ENCODE measurements at places on chromosomes 2 and 18.

DNA sequence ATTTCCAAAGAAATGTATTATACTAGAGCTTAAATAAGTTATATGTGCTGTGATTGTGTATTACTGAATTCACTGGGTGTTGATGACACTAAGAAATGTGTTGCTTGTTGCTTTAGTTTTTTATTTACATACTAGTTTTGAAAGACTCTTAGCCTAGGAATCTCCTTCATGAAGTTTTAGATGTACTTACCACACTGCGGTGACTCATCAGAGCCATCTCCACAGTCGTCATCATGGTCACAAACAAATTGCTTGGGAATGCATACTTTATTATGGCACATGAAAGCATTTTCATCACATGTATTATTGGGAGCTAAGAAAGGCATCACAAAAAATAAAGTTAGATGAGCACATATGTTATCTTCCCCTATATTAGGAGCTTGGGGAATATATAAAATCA lies 1624.2 kb downstream of the LRP1B start:
- DNase-seq: no peak

GRCh38 chr2:100240386-100240785 lies 81.9 kb downstream of the LONRF2 start:
- no peak for DNase-seq

DNA sequence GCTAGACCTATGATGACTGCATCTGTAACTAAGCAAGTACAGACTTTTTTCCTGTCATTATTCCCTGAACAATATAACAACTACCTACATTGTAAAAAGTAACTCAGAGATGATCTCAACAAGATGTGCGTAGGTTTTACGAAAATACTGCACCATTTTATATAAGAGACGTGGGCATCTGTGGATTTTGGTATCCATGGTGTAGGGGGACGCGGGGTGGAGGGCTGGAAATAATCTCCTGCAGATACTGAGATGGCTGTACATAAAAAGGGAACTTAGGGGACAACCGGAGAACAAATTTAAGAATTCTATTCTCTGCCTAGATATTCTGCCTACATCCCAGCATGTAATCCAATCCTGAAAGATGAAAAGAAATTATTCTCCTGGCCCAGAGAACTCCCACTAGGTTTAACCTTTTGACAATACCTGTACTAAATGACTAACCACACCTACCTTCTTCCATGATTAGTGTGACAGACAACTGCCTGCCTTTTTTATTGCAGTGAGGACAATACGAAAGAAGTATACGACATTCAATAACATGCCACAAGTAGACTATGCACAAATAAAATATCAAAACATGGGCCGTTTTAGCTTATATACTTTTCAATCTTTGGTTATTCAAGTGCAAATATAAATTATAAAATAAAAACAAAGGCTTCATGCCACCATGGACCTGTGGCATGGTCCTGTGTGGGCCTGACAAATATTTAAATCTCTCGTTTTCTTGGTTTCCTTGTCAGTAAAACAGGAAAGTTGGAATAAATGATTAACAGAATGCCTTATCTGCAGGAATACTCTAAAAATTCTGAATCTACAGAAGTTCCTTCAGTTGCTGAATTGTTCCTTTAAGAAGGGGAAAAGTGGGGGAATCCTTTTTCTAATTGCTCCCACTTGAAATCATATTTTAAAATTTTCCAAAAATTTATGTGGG lies 46.3 kb downstream of the RTN4 start:
- no peak for DNase-seq

DNA sequence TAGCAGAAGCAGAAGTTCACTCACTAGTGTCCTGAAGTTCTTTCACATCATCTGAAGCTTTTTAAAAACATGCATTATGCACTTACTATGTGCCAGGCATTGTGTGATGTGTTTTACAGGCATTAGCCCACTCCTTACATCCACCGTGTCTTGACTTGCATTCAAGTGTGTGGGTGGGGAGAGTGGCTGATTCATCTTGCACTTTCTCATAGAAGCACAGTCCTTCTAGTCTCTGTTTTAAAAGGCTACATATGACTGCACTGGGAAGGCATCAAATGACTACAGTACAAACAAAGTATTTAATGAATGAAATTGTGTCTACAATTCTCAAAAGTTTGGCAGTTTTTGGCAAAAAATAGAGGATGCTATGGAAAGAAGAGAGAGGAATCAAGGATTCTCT lies 21.6 kb upstream of the DSC3 start:
- no peak for DNase-seq

GRCh38 chr2:26735097-26735496 lies 29.0 kb upstream of the SLC35F6 start:
- DNase-seq: no peak

GRCh38 chr2:60552078-60552850 lies 1.2 kb downstream of the BCL11A start:
- no peak for DNase-seq

- no peak for DNase-seq
Observed at GRCh38 chr2:177876950-177877349, 195.6 kb downstream of the PDE11A start.

- no peak for DNase-seq
Observed at GRCh38 chr2:191650896-191651773, 26.8 kb upstream of the NABP1 start.
